Activated CD4-positive, alpha-beta T cell treated with anti-CD3 and anti-CD28 coated beads for 4 hours (primary cell): ENCODE measurements at places on chromosomes 4 and X.

DNA sequence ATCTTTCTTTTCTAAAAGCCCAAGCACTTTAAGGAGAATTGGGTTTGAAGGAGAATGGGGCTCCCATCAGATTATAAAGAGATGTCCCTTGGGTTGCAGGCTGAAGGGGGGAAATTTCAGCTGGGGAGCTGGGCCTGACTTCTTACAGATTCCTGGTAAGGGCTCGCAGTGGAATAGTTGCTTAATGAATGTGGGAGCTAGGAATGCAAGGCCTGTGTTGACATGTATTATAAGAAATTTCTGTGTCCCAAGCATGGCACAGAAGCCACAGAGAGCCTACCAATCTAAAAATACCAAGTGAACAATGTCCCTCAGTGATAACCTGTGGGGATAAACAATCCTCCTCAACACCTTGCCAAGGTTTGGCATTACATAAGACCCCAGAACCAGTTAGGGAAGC, 39.3 kb upstream of the WNK3 start:
- no peak for DNase-seq

DNA sequence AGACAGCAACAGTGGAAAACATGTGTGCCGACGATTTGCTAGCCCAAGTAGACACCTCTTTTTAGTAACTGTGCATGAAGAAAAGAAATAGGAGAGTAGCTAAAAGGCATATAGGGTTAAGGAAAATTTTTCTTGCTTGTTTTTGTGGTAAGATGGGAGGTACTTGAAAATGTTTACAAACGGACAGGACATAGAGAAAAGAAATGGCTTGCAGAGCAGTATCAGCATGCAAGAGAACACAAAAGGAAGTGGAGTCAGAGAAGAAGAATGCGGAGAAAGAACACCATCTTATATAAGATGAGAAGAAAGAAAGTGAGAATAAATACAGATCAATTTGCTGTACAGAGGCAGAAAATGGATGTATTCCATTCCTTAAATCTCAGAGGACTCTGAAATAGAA, 263.7 kb upstream of the ETNPPL start:
- no peak for DNase-seq

DNA sequence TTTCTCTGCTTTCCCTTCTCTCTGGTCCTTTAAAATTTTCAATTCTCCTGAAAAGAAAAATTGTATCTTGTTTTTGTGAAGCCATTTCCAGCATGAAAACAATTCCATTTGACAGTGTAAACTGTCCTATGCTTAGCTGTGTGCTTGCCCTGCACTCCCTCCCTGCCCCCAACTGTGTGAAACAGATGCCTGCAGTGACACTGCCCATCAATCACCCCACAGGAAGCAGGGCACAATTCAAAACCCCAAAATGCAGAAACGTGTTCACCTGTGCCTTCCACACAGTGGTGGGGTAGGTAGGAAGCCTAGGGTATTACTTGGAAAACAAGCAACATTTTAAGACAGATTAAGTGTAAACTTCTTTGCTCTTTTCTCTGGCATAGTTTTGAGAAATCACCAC, 6.2 kb upstream of the FHDC1 start:
- DNase-seq = no peak

GRCh38 chr4:123503698-123504363, 107.2 kb downstream of the SPRY1 start:
- no peak for DNase-seq

DNA sequence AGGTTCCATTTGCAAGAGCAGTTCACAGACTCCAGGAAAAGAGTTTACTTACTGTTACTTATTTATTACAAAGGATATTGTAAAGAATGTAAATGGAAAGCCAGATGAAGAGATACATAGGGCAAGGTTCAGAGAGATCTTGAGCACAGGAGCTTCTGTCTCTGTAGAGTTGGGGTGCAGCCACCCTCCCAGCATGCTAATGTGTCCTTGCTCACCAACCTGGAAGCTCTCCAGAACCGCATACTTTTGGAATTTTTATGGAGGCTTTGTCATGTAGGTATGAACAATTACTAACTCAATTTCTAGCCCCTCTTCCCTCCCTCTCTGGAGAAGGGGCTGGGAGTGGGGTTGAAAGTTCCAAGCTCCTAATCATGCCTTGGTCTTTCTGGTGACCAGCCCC, 857.2 kb downstream of the RPA4 start:
- DNase-seq = no peak

DNA sequence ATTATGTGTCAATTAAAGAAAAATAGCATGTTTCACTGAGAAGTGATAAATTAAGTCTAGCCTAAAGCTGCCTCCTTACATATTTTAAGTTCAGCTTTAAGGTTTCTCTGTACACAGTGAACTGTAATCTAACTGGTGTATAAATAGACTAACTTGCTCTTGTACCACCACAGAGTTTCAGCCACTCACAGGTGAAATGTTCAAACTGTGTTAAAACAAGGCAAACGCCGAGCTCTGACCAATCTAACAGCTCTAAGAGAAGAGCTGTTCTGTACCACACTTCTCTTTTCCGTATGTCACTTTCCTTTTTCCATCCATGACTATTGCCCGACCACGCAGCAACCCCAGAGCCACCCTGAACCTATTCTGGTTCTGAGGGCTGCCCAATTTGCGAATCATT, 64.5 kb downstream of the DCHS2 start:
- no peak for DNase-seq

GRCh38 chr4:104064646-104065577, 345.1 kb upstream of the TACR3 start:
- DNase-seq = no peak

DNA sequence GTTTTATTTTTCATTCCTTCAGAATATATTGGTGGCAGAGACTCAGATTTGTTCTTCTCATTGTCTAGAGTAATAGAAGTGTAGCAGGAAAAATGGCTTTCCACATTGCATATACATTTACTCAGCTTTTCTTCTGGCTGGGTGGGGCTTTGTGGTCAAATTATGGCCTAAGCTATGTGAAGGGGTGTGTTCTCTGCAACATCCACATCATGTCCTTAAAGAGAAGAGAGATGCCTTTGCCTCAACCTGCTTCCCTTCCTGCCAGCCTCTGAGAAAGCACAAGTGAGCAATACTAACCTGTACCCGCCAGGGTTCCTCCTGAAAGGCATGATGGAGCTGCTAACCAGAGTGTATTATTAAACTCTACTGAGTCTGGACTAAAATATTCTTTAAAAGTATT, 695.6 kb upstream of the FAM241A start:
- DNase-seq = no peak

DNA sequence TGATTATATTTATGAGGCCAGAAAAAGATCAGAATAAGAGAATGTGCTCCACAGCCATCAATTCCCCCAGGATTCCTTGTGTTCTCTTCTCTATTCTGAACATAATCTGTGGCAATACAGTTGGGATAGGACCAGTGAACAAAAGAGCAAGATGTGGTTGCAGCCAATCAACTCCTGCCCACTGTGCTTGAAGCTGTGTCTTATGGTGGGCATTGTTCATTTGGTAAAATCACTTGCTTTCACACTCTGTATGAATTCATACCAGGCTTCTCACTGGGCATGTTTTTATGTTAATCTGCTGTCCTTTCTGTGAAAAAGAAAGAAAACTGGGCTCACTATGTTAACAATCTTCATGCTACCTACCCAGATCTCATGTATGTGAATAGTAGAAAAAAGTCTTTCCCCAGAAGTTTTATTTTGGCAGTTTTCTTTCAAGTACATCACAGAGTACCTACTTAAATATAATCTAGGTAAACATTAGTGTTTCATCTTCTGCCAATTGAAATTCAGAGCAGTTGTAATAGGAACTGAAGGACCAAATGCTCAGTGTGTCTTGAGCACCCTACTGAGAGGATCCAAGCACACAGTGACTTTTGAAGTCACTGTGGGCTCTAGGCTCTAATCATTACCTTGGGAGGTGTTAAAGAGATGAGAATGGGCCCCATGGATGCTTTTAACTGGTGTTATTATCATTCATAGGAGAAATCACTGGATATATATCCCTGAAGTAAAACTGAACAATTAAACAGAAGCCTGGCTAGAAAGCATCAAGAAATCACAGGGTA, 429.2 kb upstream of the TRAM1L1 start:
- no peak for DNase-seq

- DNase-seq = no peak
These were observed 56.4 kb upstream of the NFKB1 start for GRCh38 chr4:102444752-102445151.

DNA sequence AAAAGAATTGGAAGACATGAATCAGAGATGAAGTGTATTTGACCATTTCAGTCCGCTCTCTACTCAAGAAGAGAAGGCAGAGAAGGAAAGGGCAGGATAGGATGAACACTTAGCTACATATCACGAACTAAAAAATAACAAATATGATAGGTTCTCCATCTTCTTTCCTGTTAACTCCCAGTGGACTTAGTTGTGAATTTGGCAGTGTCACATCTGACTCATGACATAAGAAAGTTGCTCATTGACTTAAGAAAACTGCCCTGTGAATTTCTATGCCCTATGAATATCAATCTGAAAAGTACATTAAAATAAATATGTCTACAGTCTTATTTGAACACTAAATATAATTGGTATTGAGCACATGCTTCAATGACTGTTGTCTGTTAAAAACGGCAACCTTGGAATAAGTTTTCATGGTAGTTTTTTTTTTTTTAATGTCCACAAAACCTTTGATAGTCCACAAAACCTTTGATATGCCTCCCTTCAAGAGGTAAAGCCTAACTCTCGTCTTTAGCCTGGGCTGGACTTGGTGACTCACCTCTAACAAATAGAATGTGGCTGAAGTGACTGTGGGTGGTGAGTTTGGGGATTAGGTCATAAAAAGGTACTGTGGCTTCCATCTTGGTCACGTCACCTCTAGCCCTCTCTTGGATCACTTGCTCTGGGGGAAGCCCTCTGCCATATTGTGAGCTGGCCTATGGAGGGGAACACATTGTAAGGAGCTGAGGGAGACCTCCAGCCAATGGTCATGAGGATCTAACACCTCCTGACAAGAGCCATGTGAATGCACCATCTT, 184.7 kb upstream of the S100G start:
- no peak for DNase-seq

DNA sequence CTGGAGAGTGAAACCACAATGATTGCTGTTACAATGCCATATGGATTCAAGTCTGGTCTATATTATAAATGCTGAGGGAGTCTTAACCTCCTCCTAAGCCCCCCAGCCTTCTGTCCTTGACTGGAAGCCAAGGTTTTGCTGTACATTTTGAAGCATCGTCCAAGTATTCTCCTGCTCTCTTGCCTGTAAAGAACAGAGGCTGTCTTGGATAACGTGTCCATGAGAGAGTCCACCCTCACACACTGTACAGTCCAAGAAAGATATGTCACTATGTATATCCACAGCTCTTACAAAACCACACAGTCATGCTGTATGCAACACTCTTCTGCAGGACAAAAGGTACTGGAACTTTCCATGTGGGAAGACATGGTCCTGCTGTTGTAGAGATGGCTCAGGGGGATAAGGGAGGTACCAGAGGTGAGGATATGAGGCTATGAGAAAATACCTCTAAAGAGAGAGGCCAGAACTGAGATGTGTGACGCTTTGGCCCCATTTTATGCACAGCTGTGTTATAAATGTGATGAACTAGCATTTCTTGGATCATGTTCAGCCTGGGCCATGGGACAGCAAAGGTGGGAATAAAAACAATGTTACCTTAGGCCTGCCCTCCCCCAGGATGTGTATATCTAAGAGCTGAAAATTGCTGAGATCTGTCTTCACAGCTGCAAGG, 678.6 kb downstream of the IQCM start:
- DNase-seq = no peak

GRCh38 chr4:129109965-129110824, 14.2 kb downstream of the C4orf33 start:
- DNase-seq = no peak

GRCh38 chr4:143183513-143184216, 1.1 kb upstream of the USP38 start:
- no peak for DNase-seq

GRCh38 chr4:66023061-66023460, 352.8 kb upstream of the EPHA5 start:
- no peak for DNase-seq

DNA sequence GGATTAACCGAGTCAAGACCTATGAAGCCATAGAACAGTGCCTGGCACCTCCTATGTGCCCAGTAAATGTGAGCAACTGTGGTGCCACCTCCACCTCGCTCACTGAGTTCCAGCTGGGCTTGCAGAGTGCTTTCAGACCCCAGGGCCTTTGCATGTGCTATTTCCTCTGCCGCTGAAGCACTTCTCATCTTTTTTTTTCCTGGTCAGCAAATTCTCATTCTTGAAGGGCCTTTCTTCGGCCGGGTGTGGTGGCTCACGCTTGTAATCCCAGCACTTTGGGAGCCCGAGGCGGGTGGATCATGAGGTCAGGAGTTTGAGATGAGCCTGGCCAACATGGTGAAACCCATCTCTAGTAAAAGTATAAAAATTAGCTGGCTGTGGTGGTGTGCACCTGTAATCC, 76.5 kb downstream of the MSX1 start:
- no peak for DNase-seq

DNA sequence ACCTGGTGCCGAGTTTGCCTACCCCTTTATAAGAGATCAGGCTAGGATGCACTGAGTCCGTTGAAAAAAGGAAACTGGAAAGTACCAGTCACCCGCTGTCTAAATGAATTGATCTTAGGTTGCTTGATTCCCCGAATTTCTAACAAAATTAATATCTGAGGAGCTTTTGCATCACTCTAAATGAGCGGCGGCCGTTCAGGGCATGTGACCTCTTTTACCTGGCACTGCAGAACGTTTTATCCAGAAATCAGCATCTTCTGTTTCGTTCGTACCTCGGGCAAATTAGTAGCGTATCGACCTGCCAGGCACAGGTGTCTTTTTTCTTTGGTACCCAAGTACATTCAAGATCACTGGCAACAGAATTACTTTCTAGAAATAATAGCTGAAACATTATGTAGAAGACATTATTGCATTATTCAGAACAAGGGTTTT, 876 bp downstream of the KLHL2 start:
- no peak for DNase-seq

GRCh38 chr4:133921280-133922195, 280.1 kb downstream of the PABPC4L start:
- no peak for DNase-seq

GRCh38 chr4:173370130-173370476, 651 bp upstream of the SAP30 start:
- peak; percentile 56 for DNase-seq

GRCh38 chrX:70455366-70456202, 10.9 kb downstream of the DLG3 start:
- DNase-seq = no peak

DNA sequence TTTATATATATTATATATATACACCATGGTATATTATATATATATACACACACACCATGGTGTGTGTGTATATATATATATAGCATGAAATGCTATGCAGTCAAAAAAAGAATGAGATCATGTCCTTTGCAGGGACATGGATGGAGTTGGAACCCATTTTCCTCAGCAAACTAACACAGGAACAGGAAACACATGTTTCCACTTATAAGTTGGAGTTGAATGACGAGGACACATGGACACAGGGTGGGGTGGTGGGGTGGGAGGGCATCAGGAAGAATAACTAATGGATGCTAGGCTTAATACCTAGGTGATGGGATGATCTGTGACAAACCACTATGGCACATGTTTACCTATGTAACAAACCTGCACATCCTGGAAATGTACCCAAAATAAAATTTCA, 293.6 kb upstream of the NDST3 start:
- DNase-seq = no peak
